ENCODE measurements at places on chromosomes 4 and X. TPM values are rescaled to one million over a fixed set of nuclear protein-coding genes. Genes with fewer than 3 reads are reported as not detected.

- DNase-seq, result no peak
Measured at GRCh38 chrX:54944816-54945215, 24.2 kb downstream of the TRO start.

DNA sequence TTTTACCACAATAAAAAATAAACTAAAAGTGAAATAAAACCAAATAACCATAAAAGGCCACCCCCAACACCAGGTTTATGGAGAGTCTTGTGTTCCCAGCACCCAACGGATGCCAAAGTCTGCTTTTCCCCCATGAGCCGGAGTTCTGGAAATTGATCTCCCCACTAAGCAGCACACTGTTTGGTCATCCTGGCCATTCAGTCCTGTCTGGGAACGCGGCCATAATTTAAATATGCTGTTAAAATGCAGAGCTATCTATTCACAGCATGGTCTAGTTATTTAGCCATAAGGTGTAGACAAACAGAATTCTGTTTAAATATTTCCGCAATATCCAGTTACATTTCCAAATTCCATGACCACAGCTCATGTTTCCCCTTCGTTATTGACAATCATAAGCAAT is 129.6 kb upstream of the TBL1X start:
- DNase-seq, result no peak

DNA sequence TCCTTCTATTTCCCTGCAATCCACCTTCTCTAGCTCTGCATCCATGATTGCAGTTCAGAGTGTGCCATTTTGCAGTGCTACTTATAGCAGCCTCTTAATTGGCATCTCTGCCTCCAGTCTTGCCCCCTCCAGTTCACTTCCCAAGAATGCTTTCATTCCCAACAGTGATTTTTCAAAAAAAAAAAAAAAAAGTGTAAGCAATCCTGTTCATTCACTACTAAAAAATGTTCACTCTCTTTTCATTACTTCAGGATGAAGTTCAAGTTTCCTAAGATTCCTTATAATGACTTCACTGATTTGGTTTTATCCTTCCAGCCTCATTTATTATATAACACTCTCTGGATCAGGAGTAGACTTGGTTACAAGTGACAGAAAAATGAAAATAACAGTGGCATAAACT is 124.7 kb upstream of the LNX1 start:
- DNase-seq, result no peak

GRCh38 chr4:165864271-165864670 is 8.8 kb upstream of the TLL1 start:
- no peak for DNase-seq

DNA sequence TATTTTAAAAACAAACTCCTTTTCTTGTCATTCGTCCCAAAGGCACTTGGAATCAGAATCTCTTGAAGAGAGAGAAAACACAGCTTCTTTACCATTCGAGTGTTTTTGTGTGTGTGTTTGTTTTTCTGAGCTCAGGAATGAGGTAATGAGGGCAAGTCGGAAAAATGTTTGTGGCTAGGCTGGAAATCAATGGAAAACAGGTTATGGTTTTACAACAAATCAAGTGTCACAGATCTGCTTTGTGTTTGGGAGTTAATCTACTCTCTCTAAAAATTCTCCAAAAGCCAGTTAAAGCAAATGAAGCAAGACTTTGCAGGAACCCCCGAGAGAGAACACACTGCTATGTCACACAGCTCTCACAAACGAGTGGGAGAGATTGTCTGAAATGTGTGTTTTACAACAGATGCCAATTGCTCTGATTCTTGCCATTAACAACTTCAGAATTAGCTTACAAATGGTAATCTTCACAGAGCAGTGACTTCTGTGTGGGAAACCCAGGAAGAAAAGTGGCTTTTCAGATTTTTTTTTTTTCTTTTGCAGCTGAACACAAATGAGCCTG is 264.1 kb downstream of the CBLL2 start:
- DNase-seq, result no peak

- no peak for DNase-seq
Measured at GRCh38 chrX:74925225-74926088, at the start of gene NEXMIF. NEXMIF (minus strand) TSS chrX:74925452.

- DNase-seq, result no peak
Measured at GRCh38 chrX:3384327-3384726, 37.9 kb upstream of the MXRA5 start.

DNA sequence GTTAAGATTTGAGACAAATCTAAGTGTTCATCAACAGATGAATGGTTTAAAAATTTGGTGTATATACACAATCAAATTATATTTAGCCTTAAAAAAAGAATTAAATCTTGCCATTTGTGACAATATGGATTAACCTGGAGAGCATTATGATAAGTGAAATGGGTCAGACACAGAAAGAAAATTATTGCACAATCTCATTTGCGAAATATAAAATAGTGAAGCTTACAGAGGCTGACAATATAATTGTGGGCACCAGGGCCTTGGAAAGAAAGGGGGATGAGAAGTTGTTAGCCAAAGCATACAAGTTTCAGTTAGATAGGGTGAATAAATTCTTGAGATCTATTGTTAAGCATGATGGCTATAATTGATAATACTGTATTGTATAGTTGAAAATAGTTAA is 883.0 kb downstream of the TECRL start:
- no peak for DNase-seq

GRCh38 chr4:166734797-166735196 is 499.5 kb downstream of the SPOCK3 start:
- DNase-seq, result no peak

DNA sequence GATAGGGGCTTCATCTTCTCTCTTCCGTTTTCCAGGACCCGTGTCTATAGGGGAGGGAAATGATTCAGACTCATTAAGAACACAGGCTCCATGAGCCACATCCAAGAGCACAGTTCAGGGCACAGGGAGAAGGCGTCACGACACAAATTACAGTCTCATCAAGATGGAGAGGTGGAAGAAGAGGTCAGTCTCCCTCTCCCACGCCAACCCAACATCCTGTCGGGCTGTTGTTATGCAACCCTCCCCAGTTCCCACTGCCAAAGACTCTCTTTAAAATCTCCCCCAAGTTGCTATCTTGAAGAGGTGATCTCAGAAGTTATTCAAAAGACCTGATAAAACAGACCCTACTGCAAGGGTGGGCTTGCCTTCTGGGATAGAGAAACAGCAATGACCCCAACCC is 12.6 kb downstream of the ZMYM3 start:
- no peak for DNase-seq

DNA sequence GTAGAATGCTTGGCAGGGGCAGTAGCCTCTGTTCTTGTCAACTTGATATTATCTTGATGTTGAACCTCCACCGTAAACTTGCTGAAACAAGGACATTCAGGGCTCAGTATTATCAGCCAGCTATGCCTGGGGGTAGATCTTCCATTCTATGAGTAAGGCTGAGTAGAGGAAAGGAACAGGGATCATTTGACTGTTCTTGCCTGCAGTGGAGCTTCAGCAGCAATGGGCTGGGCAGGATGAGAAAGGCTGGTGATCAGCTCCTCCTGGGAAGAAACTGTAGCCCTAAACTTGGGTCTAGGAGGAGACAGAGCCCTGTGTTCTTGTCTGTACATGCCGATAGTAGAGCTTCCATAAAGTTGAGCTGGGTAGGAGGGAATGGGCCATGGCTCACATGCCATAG is 127.2 kb downstream of the CCSER1 start:
- no peak for DNase-seq

GRCh38 chr4:1074077-1074476 is 39.3 kb downstream of the RNF212 start:
- DNase-seq, result no peak

The TLR10 gene
- total RNA-seq, result 0.42 TPM

The LARP7 gene
- 36.0 TPM for total RNA-seq

Data from mesenteric fat pad (tissue), 1 donor.